ENCODE measurements at places on chromosomes 16 and 17.

GRCh38 chr17:38456031-38456815 is 28.0 kb downstream of the ARHGAP23 start:
- DNase-seq, result no peak

DNA sequence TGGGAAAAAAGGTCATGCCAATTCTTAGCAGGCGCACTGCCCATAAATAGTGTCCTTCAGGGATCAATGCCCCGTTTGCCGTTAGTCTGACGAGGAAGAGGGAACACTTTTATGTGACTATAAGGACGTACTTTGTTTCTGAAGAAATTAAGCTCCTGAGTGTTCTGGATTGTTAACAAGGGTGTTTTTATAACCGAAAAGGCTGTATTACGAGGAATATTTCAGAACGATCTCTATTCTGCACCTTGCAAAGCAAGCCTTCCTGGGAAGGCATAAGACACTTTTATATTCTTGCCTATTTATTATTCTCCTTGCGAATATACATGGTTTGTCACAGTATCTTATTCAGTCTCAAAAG is 24.5 kb upstream of the SYT17 start:
- DNase-seq, result no peak

- DNase-seq, result no peak
Measured at GRCh38 chr16:81821436-81822128, 42.5 kb downstream of the PLCG2 start.

GRCh38 chr17:49557312-49558024 is 18.2 kb upstream of the NXPH3 start:
- no peak for DNase-seq

- no peak for DNase-seq
Measured at GRCh38 chr17:78903101-78903779, at the start of gene CEP295NL. Gene CEP295NL (minus strand): TSS chr17:78903201. CDS start chr17:78901828, 1,373 bp downstream.

DNA sequence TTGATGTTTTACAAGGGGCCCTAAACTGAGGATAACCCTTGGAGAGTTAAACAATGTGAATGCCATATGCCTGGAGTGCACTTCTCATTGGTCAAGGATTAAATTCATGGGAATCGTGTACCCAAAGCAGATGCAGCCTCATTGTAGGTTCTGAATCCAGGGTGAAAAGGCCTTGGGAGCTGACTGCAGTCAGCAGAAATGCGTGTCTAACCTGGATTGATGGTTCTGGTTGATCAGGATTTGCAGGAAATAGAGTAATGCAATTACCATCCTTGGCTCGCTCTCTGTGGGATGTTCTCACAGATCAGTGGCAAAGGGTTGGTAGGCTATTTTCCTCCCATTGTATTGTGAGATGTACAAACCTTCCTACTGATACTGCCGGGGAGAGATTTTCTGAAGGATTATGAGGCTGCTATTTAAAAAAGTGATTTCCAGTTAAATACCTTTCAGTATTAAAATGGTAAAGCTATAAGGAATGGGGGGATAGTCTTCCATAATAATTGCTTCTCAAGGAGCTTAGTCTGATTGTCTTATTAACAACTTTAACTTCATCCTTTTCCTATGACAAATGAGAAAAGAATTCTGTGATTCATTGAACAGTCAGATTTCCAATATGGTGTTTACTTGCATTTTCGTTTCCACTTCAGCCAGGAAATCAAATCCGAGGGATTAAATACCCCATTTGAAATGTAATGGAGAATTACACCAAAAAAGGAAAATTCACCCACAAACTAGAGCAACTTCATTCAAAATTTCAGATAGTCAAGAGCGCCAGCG is 1028.1 kb upstream of the EEF2KMT start:
- DNase-seq, result no peak

GRCh38 chr17:62882878-62883277 is 74.8 kb upstream of the MARCHF10 start:
- DNase-seq, result no peak

GRCh38 chr16:10885246-10885645 is 8.2 kb downstream of the CIITA start:
- DNase-seq, result no peak

DNA sequence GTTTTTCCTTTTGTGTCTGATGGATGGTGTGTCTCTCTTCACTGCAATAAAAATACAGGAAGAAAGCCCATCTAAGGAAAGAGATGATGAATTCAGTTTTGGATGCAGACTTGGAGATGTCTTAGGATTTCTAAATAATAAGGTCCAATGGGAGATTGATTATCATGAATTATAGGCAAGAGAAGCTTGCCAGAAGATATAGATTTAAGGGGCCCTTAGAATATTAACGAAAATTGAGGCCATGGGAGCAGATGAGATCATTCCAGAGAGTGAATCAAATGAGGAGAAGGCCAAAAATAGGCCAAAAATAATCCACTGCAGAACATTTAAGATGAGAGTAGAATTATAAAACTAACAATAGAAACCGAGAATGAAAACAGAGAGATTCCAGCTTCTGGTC is 63.1 kb downstream of the KCNJ2 start:
- DNase-seq, result no peak

GRCh38 chr16:62978451-62978850 is 942.2 kb upstream of the CDH8 start:
- DNase-seq, result no peak

DNA sequence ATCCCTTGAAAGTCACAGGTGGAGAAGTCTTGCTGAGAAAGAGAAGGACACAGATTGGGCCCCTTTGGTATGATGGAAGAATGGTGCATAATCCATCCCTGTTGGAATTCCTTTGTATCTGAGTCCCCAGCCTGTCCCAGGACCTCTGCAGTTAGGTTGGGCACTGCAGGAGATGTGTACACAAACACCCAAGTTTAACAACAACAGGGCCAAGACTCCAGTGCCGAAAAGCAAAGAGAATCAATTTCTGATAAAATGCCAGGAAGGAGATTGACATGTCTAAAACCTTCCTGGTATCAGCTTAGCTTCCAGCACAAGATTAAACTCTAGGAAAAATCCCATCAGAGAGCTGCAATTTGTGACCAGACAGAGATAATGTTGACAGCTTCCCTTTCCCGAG is 32.9 kb downstream of the KATNIP start:
- DNase-seq, result no peak

GRCh38 chr17:58587713-58588117 is 73.3 kb upstream of the MTMR4 start:
- peak; percentile 32 for DNase-seq

DNA sequence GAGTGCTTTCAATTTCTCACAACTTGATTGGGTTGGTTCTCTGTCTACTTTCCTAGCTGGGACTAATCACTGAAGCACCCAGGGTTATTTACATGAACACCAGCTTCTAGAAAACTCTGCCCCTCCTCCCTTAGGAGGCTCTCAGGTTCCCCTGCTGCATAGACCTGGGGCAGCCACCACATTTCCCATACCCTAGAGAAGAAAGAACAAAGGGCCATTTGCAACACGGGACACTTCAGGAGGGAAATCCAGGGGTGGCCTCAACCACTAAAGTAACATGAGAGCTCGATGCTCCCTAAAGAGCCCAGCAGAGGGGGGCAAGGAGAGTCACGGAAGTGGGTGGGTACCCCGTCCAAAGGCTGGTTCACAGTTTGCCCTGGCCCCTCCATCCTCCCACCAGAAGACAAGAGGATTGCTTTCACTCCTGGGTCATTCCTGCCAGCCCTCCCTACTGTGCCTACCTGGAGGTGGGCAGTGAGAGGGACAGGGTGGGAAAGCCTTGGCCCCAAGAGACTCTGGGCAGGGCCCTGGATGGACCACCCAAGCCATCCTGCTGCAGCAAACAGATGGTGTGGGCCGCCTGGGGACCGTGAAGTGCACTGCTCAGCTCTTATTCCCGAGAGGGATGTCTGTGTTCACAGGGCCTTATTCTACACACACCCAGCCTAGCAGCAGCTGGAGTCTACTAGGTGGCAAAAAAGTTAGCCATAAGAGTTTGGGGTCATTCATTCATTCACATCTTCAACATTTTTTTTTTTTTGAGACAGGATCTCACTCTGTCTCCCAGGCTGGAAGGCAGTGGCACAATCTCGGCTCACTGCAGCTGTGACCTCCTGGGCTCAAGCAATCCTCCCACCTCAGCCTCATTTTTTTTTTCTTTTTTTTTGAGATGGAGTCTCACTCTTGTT is 392.1 kb downstream of the SOX9 start:
- DNase-seq, result no peak

DNA sequence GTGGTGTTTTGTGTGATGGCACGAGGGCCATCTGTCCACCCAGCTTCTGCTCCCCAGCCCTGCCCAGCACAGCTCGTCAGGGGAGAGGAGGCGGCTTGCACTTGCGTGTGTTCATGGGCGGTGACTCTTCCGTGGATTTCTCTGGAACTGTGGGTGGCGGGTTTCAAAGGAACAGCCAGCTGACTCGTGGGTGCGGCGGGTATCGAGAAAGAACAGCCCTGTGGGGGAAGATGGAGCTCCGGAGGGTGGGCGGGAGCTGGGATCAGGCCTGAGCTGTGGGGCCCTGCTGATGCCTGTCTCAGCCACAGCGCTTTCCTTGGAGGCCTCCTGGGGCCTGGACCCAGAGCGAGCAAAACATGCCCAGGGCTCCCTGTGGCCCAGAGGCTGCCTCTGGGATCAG is 13.2 kb downstream of the NAGPA start:
- no peak for DNase-seq

DNA sequence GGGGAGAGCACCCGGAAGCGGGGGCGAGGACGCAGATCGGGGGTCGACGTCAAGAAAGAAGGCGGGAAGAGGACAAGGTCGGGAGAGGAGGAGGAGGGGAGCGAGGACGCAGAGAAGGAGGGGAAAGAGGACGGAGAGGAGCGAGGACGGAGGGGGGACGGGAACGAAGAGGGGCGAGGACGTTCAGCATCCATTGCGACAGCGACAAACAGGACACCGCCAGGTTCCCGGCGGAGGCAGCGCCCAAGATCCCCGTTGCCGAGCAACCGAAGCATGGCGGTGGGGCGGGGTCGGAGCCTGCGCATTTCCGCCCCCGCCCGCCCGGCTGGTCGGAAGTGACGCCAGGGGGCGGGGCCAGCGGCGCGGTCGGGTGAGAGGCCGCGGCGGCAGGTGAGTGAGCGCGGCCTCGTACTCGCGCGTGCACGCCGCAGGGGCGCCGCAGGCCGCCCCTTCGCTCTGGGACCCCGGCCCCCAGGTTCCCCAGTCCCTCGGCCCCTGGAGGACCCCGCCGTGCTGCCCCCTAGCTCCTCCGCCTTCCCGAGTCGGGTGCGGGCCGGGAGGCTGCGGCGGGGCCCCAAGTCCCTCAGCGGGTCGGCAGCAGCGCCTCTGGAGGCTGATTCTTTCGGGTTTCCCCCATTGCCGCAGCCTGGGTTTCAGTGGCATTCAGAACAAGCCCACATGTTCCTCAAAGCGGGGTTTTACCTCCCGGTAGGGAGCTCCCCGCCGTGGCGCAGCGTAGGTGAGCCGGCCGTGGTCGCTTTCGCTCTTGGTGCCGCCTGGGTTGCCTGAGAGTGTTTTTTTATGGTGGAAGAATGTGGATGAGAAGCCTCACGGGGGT is at the start of gene FAM234A:
TSS of gene FAM234A (plus strand) at position 354 of the 838 bp plus-strand sequence. CDS start 19,593 bp downstream, outside the sequence.
- peak; percentile 92 for DNase-seq

GRCh38 chr17:54282886-54283285 is 460.2 kb downstream of the KIF2B start:
- no peak for DNase-seq

GRCh38 chr17:66494023-66494803 is 191.8 kb downstream of the PRKCA start:
- no peak for DNase-seq

- no peak for DNase-seq
Measured at GRCh38 chr16:89821438-89822187, 5.2 kb upstream of the FANCA start.

DNA sequence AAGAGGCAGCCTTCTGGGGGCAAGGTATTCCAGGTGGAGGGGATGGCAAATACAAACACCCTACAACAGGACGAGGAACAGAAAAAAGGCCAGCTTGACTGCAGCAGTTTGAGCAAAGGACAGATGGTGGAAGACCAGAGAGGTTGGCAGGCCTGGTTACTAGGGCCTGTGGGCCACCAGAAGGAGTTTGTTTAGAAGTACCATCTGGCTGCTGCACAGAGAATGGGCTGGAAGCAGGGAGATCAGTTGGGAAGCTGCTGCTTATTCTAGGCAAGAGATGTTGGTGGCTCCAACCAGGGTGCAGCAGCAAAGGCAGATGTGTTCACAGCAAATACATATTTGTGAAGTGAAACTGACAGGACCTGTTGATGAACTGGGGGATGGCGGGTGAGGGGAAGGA is 2.9 kb upstream of the YPEL2 start:
- DNase-seq, result no peak

- no peak for DNase-seq
Measured at GRCh38 chr17:16189791-16190348, 25.5 kb downstream of the NCOR1 start.

DNA sequence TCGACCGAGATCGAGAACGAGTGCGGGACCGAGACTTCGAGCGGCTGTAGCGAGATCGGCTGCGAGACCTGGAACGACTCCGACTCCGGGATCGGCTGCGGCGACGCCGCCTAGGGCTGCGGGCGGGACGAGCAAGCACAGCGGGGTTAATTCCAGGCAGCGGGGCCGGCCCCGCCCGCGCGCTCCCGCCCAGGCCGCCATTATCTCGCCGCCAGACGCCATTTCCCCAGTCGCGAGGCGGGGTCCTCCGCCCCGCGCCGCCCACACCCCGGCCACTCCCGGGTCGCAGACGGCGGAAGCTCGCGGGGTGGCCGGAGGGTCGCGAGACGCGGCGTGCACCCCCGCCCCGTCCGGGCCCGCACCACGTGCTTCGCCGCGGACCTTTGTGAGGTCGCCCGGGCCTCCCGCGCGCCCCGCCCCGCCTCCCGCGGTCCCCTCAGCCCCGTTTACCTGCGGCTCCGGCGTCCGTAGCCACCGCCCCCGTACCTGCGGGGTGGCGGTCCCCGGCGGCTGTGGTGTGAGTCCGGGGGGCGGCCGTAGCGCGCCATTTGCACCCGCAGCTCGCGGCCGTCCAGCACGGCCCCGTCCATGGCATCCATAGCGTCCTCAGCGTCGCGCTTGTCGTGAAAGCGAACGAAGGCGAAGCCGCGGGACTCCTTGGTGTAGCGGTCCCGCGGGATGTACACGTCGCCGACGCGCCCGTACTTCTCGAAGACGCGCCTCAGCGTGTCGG is 616 bp downstream of the SRSF2 start:
- DNase-seq, result peak; percentile 40

GRCh38 chr17:21539146-21539545 is 153.2 kb upstream of the KCNJ18 start:
- DNase-seq, result no peak

DNA sequence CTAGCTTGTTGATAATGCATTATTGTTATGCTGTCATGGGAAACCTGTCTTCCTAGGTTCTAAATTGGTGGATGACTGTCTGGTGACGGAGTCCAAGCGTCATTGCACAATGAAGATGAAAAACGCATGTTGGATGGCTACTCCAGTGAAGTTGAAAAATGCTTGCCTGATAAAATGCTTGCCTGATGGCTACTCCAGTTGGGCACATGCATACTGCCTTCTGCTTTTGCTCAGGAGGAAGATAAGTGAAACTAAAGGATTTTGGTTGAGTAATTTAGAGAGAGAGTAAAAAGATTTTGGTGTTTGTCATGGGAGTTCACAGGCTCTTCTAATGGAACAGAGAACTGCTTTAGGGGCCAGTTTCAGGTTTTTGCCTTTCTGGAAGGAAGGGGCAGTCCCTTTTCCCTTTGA is 118.6 kb downstream of the PRKCA start:
- DNase-seq, result no peak
